ENCODE measurements at places on chromosomes 2 and 18. TPM values are rescaled to one million over a fixed set of nuclear protein-coding genes. Genes with fewer than 3 reads are reported as not detected.
A peak's percentile ranks its signal among the peaks of the same experiment; 100 is the strongest.

GRCh38 chr2:133486771-133487191, 81.5 kb downstream of the NCKAP5 start:
- no peaks in the 10 kb centered on the region for H3K27me3 ChIP-seq
- DNase-seq: no peak
- no peak overlapping the region for H3K4me3 ChIP-seq
- H3K36me3 ChIP-seq: no peaks in the 10 kb centered on the region
- no peak overlapping the region for H3K27ac ChIP-seq

DNA sequence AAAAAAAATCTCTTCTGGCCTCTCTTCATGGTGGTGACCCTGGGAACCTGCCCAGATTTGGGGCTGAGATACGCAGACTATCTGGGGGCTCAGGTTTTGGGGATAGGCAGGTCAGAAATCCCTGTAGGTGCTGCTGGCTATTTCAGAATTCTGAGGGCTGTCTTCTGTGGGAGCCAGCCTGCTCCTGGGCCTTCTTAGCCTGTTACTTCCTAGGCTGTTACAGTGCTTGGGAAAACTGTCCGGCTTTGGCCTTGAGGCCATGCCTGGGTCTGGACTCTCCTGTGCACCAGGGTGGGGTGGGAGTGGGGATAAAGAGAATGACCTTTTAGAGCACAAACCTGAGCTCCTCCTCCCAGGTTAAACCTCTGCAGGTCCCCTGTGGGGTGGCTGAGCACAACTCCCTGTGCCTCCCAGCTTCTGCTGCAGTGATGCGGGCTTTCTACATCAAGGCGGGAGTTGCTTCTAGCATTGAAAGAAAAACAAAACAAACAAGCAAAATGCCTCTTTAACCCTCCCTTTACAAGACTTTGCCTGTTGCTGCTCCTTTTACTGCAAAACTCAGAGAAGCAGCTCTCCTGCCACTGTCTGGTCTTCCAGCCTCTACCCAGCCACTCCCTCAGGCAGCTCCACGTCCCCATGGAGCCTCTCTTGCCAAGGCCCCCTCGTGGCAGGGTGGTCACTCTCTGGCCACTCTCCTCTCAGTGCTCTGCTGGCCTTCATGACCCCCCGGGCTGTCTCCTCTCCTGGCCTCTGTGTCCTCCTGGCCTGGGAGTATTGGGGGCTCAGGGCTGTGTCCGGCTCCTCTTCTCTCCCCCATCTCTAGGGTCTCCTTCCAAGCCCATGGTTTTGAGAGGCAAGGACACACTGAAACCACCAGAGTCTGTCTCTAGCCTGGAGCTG, 293.0 kb upstream of the HS6ST1 start:
- no peaks in the 10 kb centered on the region for H3K27me3 ChIP-seq
- no peaks in the 10 kb centered on the region for H3K4me1 ChIP-seq
- DNase-seq: peak; percentile 54
- H3K36me3 ChIP-seq: no peaks in the 10 kb centered on the region
- no peak overlapping the region for H3K27ac ChIP-seq

DNA sequence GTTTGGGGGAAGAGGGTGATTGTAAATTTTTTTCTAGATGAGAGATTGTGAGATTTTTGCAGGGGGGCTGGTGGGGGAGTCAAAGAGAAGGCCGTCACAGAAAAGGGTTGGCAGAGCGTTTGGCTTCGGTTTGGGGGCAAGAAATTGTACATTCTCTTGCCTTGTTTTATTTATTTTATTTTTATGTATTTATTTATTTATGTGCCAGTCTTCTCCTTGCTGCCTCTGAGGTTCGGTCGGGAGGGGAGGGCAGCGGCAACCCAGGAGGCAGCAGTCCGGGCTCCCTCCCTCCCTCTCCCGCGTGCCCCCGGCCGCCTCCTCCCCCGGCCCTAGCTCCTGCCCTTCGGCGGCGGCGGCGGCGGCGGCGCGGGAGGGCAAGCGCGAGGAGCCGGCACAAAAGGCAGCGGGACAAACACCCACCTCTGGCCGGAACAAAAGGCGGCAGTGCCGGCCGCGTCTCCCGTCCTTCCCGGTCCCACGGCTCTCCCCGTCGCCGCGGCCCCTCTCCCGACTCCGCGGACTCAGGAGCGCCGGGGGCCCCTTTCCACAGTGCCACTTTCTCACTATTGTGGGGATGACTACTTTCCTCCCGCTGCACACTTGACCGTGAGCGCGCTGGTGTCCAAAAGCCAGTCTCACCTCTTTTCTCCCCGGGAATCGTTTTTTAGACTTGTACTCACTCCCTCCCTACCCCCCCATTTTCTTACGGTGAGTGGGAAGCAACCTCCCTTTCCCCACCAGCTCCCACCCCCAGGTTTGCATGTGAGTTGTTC, 1.2 kb downstream of the BCL11A start:
- H3K4me3 ChIP-seq: peak overlapping the region; percentile 74
- peaks cover 33% of the 10 kb centered on the region for H3K4me1 ChIP-seq
- H3K27ac ChIP-seq: peak overlapping the region; percentile 81
- H3K27me3 ChIP-seq: no peaks in the 10 kb centered on the region
- no peaks in the 10 kb centered on the region for H3K36me3 ChIP-seq
- peak; percentile 88 for DNase-seq

GRCh38 chr2:74142340-74142739, 5.4 kb downstream of the BOLA3 start:
- peaks cover 21% of the 10 kb centered on the region for H3K4me1 ChIP-seq
- no peak for DNase-seq
- H3K4me3 ChIP-seq: no peak overlapping the region

DNA sequence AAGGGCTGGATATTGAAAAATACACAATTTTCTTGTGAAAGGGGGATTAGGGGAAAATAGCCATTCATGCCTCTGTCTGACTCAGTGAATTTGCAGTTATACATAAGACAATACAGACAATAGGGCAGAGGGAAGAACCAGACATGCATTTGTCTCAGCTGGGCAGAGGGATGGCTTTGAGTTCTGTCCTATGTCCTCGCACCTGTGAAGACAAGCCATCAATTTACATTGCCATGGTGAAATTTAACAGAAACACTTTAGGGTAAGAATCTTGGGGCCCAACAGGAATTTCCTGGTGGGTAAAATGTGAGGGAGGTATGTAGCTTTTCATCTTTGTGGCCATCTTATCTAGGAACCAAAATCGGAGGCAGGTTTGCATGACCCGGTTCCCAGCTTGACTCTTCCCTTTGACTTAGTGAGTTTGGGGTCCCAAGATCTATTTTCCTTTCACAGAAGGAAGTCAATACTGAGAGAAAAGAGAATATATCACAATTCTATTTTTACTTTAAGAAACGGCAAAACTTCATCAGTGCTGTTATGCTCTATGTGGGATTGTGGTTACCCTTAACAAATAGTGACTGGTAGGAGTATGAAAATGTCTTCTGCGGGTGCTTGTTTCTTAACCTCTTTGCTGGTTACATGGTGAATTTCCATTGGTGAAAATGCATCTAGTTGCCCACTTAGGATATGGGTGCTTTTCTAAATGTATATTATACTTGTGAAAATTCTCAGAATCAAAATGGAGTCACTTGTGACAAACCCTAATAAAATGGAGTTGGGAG, 221.8 kb downstream of the SPP2 start:
- no peaks in the 10 kb centered on the region for H3K27me3 ChIP-seq
- peaks cover 21% of the 10 kb centered on the region for H3K4me1 ChIP-seq
- no peak overlapping the region for H3K4me3 ChIP-seq
- H3K27ac ChIP-seq: no peak overlapping the region
- DNase-seq: no peak

DNA sequence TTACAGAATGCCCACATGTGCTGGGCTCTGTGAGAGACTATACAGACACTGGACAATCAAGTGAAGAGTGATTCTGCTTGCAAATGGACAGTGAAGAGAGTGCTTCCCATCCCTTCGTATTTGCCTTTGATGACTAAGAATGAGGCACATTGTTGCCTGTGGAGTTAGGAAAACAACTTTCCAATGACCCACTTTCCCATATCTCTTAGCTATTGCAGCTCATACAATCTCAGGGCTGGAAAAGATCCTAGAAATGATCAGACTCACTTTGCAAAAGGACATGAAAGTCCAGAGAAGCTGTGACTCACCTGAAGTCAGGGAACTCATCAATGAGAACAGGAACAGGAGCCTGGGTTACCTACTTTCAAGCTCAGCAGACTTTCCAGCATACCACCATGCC, 440.5 kb upstream of the TCF4 start:
- H3K27ac ChIP-seq: no peak overlapping the region
- H3K27me3 ChIP-seq: no peaks in the 10 kb centered on the region
- no peaks in the 10 kb centered on the region for H3K4me1 ChIP-seq
- H3K4me3 ChIP-seq: no peak overlapping the region
- H3K36me3 ChIP-seq: no peaks in the 10 kb centered on the region

DNA sequence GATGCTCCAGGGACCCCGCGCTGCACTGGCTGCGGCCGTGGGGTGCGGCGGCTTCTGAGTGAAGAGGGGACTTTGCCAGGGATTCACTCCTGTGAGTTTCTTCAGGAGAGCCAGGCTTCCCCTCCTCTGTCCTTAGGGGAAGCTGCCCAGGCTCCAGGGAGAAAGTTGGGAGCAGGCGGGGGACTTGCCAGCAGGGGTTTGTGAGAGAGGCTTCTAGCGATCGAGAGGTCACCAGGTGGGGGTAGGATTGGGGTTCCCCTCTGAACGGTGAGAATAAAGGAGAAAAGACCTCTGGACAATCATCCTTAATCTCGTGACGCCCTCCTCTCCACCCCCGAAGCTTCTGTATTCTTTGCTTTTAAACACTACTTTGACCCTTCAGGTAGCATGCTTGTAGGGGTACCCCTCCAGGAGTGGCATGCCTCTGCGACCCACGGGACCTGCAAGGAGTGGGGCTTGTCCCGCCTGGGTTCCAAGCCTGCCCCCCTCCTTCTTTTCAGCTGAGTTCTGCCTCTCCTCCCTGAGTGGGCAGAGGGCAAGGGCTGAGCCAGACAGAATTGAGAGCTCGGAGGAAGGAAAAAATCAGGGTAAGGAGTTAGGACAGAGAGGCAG, 601 bp downstream of the PROKR1 start:
- peak overlapping the region; percentile 37 for H3K4me3 ChIP-seq
- no peak overlapping the region for H3K27ac ChIP-seq
- H3K4me1 ChIP-seq: peaks cover 16% of the 10 kb centered on the region
- DNase-seq: no peak
- peaks cover 35% of the 10 kb centered on the region for H3K27me3 ChIP-seq

RHOB gene
- total RNA-seq: 233 TPM

PROM2 gene
- total RNA-seq: 1.2 TPM

RUFY4 gene
- 3.1 TPM for total RNA-seq

ATIC gene
- 81.3 TPM for total RNA-seq

GATA6 gene
- total RNA-seq: 37.5 TPM

FBXO11 gene
- total RNA-seq: 64.8 TPM

CD8A gene
- 182 TPM for total RNA-seq

Data from spleen (tissue), 13 donors.